ENCODE measurements at places on chromosomes 12 and 14. TPM values are rescaled to one million over a fixed set of nuclear protein-coding genes. Genes with fewer than 3 reads are reported as not detected.

Gene GLT8D2
- total RNA-seq = 58.6 TPM

Gene MYO1H
- not detected for total RNA-seq

Gene AJUBA
- total RNA-seq = 70.7 TPM

Gene ERP29
- 61.4 TPM for total RNA-seq

Gene SLCO1B1
- total RNA-seq = not detected

Gene PLEKHG7
- total RNA-seq = not detected

Gene SCYL2
- 42.9 TPM for total RNA-seq

Gene KRT85
- not detected for total RNA-seq

Gene TMEM52B
- not detected for total RNA-seq

Gene STAB2
- total RNA-seq = not detected

Gene HSP90B1
- total RNA-seq = 555 TPM

Gene LRCOL1
- total RNA-seq = not detected

Gene PRR4
- not detected for total RNA-seq

Gene KITLG
- total RNA-seq = 98.4 TPM

Gene OR6C70
- not detected for total RNA-seq

Gene RAD52
- 20.0 TPM for total RNA-seq

Gene OTX2
- total RNA-seq = not detected

Gene GZMH
- not detected for total RNA-seq

Gene RBM23
- 42.6 TPM for total RNA-seq

Gene LIN7A
- 1.0 TPM for total RNA-seq

Gene AMIGO2
- 29.9 TPM for total RNA-seq

Gene DACT1
- total RNA-seq = 26.9 TPM

Gene CCDC38
- under 0.01 TPM for total RNA-seq

Gene DIO3
- not detected for total RNA-seq

Gene OR4N5
- not detected for total RNA-seq

Gene SMCO2
- total RNA-seq = not detected

Gene EMP1
- 744 TPM for total RNA-seq

Gene B4GALNT1
- total RNA-seq = 7.8 TPM

Gene RIMKLB
- 23.2 TPM for total RNA-seq

Gene HHIPL1
- 19.2 TPM for total RNA-seq

Gene BHLHE41
- total RNA-seq = 1.6 TPM

Gene HOXC10
- not detected for total RNA-seq

Gene IAPP
- not detected for total RNA-seq

Gene DDX23
- total RNA-seq = 56.5 TPM

Gene ERC1
- total RNA-seq = 23.3 TPM

Gene CHGA
- total RNA-seq = not detected

Gene CELA1
- not detected for total RNA-seq

Gene PCED1B
- total RNA-seq = 3.5 TPM

Gene ANKS1B
- total RNA-seq = not detected

Gene RNF212B
- not detected for total RNA-seq

Gene NRXN3
- 0.11 TPM for total RNA-seq

Gene STAC3
- 1.3 TPM for total RNA-seq

Gene NCKAP5L
- 28.4 TPM for total RNA-seq

Gene MAP3K12
- 36.5 TPM for total RNA-seq

Gene TGM1
- 1.3 TPM for total RNA-seq

Gene PLEKHH1
- not detected for total RNA-seq

Gene NELL2
- not detected for total RNA-seq

Gene GPRC5D
- total RNA-seq = not detected

Gene SERPINA9
- total RNA-seq = not detected

Gene LALBA
- total RNA-seq = not detected

Gene RERGL
- total RNA-seq = 0.51 TPM

Gene RNASE7
- not detected for total RNA-seq

Gene CLEC2A
- not detected for total RNA-seq

Gene CCDC196
- not detected for total RNA-seq

Gene KRT75
- not detected for total RNA-seq

Gene AQP2
- total RNA-seq = not detected

Gene ANO4
- total RNA-seq = 6.6 TPM
